PC-9 (cell line): ENCODE measurements at places on chromosomes 5 and 9. TPM values are rescaled to one million over a fixed set of nuclear protein-coding genes. Genes with fewer than 3 reads are reported as not detected.

GRCh38 chr9:97740848-97741821, 44.0 kb upstream of the XPA start:
- H3K27ac ChIP-seq: no peak overlapping the region
- no peak for DNase-seq
- H3K4me3 ChIP-seq: no peak overlapping the region
- H3K27me3 ChIP-seq: no peaks in the 10 kb centered on the region
- no peaks in the 10 kb centered on the region for H3K36me3 ChIP-seq
- no peaks in the 10 kb centered on the region for H3K4me1 ChIP-seq

- DNase-seq: no peak
- H3K27ac ChIP-seq: no peak overlapping the region
- no peak overlapping the region for H3K4me3 ChIP-seq
Observed at GRCh38 chr5:95148453-95148852, 136.4 kb downstream of the MCTP1 start.

- no peaks in the 10 kb centered on the region for H3K36me3 ChIP-seq
- H3K4me1 ChIP-seq: no peaks in the 10 kb centered on the region
- H3K4me3 ChIP-seq: no peak overlapping the region
- H3K27me3 ChIP-seq: peaks cover 56% of the 10 kb centered on the region
- DNase-seq: no peak
Observed at GRCh38 chr9:95696701-95697100, 178.8 kb upstream of the ERCC6L2 start.

DNA sequence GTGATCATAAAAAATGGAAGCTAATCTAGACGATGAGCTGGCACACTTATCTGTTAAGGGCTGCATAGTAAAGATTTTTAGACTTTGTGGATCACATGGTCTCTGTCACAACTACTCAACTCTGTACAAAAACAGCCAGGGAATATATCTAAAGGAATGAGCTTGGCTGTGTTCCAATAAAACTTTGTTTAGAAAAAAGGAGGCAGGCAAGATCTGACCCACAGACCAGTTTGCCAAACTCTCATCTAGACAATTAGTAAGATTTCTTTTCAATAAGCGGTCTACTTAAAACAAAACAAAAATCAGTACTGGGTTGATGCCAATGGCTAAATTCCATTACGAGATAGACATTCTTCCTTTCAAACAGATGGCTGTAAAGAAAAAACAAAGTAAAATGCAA, 53.0 kb upstream of the RETREG1 start:
- H3K4me1 ChIP-seq: no peaks in the 10 kb centered on the region
- no peak for DNase-seq
- no peaks in the 10 kb centered on the region for H3K27me3 ChIP-seq

- H3K27me3 ChIP-seq: no peaks in the 10 kb centered on the region
- no peaks in the 10 kb centered on the region for H3K36me3 ChIP-seq
- H3K27ac ChIP-seq: no peak overlapping the region
- H3K4me1 ChIP-seq: no peaks in the 10 kb centered on the region
Observed at GRCh38 chr9:105683688-105684275, 10.6 kb upstream of the TMEM38B start.

- no peaks in the 10 kb centered on the region for H3K27me3 ChIP-seq
- no peaks in the 10 kb centered on the region for H3K36me3 ChIP-seq
- no peak for DNase-seq
Observed at GRCh38 chr9:123111427-123112014, 78.1 kb downstream of the GPR21 start.

DNA sequence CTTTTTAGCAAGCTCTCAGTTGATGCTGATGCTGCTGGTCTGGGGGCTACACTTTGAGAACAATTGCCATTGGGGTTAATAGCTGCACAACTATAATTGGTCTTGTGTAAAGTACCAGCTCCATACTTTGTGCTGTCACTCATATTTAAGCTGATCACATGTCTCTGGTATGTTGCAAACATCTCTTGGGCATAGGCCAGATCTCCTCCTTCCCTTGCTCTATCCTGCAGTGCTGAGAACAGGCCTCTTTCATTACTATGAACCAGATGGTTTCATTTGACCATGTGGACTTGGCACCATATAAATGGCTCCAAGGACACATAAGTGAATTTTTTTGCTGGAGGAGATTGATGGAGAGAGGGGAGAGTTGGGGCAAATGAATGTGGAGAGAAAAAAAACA, 48.4 kb downstream of the DMRT2 start:
- no peaks in the 10 kb centered on the region for H3K27me3 ChIP-seq
- H3K4me3 ChIP-seq: no peak overlapping the region
- H3K4me1 ChIP-seq: no peaks in the 10 kb centered on the region
- DNase-seq: no peak
- no peak overlapping the region for H3K27ac ChIP-seq

DNA sequence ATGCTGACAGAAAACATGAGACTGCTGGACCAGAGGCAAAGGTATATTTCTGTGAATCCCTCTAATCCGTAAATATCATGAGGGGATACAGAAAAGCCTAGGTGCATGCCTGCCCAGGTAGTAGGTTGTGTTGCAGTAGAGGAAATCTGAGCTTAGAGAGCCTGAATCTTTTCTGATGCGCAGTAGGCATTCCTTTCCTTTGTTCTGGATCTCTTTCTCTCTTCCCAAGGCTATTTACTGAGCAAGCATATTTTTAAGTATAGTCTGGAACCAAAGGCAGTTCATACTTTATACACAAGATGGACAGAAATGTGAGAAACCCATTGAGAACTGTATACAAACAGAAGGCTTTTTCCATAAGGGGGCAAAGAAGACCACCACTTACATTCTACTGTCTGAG, 359.3 kb downstream of the TMEM161B start:
- no peak overlapping the region for H3K27ac ChIP-seq
- no peaks in the 10 kb centered on the region for H3K36me3 ChIP-seq
- no peaks in the 10 kb centered on the region; the same call in 1 of the 2 replicates for H3K4me1 ChIP-seq
- H3K27me3 ChIP-seq: no peaks in the 10 kb centered on the region

- no peaks in the 10 kb centered on the region for H3K27me3 ChIP-seq
- H3K4me3 ChIP-seq: no peak overlapping the region
- no peak overlapping the region for H3K27ac ChIP-seq
- DNase-seq: no peak
- H3K4me1 ChIP-seq: no peaks in the 10 kb centered on the region
Observed at GRCh38 chr5:164941132-164941531, 1435.7 kb downstream of the MAT2B start.

- H3K4me1 ChIP-seq: no peaks in the 10 kb centered on the region
- H3K27me3 ChIP-seq: no peaks in the 10 kb centered on the region
- H3K4me3 ChIP-seq: no peak overlapping the region
- H3K36me3 ChIP-seq: no peaks in the 10 kb centered on the region
- H3K27ac ChIP-seq: no peak overlapping the region
- DNase-seq: no peak
Observed at GRCh38 chr5:93336330-93337110, 244.5 kb downstream of the NR2F1-AS1 start.

- H3K36me3 ChIP-seq: no peaks in the 10 kb centered on the region
- peak; percentile 43 for DNase-seq
- H3K4me1 ChIP-seq: no peaks in the 10 kb centered on the region
- peaks cover 82% of the 10 kb centered on the region for H3K27me3 ChIP-seq
- H3K27ac ChIP-seq: no peak overlapping the region
Observed at GRCh38 chr5:168219515-168220410, 71.7 kb upstream of the WWC1 start.

GRCh38 chr5:88743231-88743834, 139.7 kb downstream of the MEF2C start:
- no peaks in the 10 kb centered on the region for H3K27me3 ChIP-seq
- peaks cover 9% of the 10 kb centered on the region; the same call in 1 of the 2 replicates for H3K4me1 ChIP-seq
- no peaks in the 10 kb centered on the region for H3K36me3 ChIP-seq
- H3K27ac ChIP-seq: peak overlapping the region; percentile 34; the same call in 1 of the 2 replicates
- no peak for DNase-seq

Gene FBXW5
- 101 and 125 TPM in 2 replicates for total RNA-seq

Gene ALDH1A1
- total RNA-seq: 2.3 and 3.7 TPM in 2 replicates

Gene PCDHGA12
- total RNA-seq: not detected in 2 replicates

Gene CDKN2B
- 33.8 and 40.2 TPM in 2 replicates for total RNA-seq

Gene SOWAHA
- total RNA-seq: not detected in 2 replicates

Gene CCNJL
- total RNA-seq: 33.9 and 34.7 TPM in 2 replicates

Gene BTNL3
- not detected in 2 replicates for total RNA-seq
